BE2C (cell line): ENCODE measurements at places on chromosomes 4 and X.
A peak's percentile ranks its signal among the peaks of the same experiment; 100 is the strongest.

DNA sequence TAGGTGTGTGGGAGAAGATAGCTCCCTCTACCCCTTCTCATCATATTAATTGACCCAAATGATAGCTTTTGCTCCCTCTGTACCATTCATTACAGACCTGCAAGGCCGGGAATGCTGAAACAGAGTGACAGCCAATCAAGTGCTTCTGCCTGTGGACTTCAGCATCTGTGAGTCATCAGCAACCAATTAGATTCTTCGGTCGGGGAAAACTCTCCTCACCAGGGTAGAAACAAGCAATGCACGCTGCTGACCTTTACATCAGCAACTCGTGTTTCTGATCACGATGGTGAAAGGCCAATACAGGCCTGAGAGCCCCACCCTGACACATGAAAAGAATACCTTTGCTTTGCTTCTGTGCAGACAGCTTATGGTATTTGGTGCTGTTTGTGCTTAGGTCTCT, 347.2 kb upstream of the DDX53 start:
- DNase-seq: peak; percentile 56

- no peak for DNase-seq
Observed at GRCh38 chr4:100981447-100982204, 365.7 kb downstream of the PPP3CA start.

GRCh38 chr4:37533286-37534033, 152.7 kb downstream of the RELL1 start:
- no peak for DNase-seq

DNA sequence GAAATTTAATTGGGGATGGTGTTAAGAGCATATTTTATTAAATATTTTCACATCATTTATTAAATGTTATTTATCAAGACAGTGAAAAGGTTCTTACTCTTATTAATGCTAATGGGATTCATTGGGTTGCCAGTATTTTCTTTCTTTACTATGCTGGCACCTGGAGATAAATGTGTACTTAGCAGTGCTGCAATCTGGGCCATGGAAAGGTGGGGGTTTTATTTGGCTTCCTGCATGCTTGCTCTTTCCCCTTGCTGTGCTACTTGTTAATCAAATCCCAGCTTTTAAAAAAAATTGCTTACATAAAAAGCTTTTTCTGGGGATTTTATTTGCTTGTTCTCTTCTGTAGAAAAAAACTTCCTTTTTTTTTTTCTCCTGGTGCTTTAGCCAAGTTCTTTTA, 48.3 kb downstream of the ZAR1 start:
- DNase-seq: no peak

DNA sequence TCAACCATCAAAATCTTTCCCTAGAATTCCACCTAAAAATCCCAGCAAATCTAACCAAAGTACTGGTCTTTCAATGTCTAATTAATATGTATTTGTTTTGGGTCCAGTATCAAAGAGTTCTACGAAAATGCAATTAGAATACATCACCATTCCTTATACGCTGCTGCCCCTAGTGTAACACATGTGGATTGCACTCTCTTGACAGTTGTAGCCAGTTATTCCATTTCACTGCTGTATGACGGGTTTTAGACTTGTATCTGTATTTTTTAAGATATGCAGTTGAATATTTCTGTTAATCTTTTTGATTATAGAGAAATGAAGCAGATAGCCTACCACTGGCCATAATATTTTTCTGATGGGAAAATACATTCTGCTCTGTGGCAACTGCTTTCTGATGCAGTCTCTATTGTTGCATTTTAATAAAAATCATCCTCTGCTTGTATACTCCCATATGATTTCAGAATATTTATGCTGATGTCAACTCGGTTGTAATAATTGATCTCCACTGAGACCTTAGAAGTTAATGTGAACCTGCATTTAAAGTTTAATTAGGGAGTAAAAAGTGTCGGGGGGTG, 17.1 kb upstream of the PAGE2B start:
- peak; percentile 24 for DNase-seq

DNA sequence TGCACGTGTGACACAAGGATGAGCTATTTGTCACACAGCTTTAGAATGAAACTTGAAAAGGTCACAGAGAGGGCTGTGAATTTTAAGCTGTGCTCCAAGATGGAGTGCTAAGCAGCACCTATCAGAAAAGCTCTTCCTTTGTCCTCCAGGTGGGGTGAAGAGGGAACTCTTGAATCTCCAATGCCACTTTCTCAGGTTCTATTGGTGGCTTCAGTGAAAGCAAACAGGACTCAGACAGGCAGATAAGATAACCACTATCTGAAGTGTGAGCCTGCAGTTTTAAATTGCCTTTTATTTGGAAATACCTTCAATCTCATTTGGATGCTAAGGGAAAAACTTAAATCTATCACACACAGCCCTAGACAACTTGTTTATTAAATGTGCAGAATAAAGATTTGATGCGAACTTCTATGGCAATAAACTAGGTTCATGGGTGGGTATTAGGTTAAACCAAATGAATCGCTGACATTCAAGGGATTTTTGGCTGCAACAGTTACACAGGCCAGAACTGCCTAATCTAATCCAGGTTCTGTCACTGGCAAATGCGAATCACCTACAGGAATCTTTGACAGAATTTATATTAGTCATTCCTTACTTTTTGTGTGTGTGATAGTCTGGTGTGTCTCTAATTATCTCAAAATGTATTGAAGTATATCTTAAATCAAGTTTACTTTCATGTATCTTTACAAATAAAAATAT, 13.6 kb upstream of the PDGFRA start:
- no peak for DNase-seq

- DNase-seq: no peak
Observed at GRCh38 chrX:130114141-130114588, 3.9 kb upstream of the ELF4 start.

DNA sequence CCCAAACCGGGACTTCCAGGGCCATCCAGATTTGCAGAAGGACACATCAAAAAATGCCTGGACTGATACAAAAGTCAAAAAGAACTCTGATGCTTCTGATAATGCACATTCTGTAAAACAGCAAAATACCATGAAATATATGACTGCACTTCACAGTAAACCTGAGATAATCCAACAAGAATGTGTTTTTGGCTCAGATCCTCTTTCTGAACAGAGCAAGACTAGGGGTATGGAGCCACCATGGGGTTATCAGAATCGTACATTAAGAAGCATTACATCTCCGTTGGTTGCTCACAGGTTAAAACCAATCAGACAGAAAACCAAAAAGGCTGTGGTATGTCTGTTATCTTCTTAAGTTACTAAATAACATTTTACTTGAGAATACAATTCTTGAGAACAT, 9.2 kb downstream of the PLK4 start:
- no peak for DNase-seq

- DNase-seq: no peak
Observed at GRCh38 chr4:133484287-133484686, 335.2 kb downstream of the PCDH10 start.

DNA sequence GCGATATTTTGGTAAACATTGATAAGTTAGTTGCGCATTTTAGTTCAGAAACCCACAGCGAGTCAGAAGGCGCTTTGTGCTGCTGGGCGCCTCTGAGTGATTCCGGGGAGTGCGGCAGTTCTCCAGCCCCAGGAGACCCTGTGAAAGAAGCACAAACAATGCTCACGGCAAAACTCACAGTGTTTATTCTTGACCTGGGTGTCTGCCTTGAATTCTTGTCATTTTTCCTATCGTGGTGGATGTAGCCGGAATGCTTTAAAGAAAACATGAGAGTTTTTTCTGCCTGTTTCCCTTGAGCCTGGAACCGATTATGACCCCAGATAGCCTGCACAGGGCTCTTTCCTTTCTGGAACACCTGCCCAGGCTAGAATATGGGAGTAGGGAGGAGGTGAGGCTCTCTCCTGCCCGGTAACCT, 6.7 kb downstream of the TBL1X start:
- DNase-seq: no peak

DNA sequence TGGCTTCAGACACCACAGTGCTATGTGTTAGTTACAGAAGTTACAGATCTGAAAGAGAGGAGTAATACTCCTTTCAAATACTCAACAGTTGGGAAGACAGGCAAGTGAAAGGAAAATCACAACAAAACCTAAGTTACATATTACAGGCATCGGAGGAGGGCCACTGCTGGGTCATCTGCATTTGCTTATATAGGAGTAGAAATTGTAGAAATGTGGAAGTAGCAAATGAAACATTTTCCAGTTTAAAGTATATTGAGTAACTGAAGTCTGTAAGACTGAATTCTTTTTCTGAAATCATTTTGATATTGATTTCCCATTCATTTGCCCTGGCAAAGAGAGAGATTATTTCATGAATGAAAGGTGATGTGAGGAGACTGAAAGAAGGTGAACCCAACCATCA, 201.7 kb downstream of the SPRY1 start:
- no peak for DNase-seq

GRCh38 chr4:171130256-171130801, 682.9 kb upstream of the GALNTL6 start:
- no peak for DNase-seq

GRCh38 chr4:17068891-17069290, 170.4 kb upstream of the LDB2 start:
- no peak for DNase-seq

DNA sequence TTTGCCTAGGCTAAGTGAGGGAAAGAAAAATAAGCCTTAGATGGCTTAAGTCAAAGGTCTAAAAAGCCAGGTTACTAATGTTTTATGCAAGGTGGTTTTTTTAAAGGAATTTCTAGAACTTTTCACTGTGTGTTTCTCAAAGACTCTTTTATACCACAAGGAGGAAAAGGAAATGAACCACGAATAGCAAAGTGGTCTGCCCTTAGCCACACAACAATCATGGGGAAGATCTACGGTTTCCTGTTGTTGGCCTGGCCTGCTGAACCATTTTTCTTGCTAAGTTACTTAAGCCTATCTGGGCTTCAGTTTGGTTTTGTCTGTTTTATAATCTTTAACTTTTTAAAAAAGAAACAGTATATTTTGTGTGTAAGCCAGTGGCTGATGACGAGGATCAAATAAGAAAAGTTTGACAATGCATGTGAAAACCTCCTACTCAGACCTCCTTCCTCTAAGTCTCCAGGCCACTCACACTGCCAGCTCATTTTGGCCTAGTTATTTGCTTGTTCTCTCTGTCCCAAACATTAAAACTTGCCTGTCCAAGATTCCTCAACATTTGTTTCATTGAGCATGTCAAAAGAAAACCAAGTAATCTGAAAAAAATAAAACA, 56.7 kb upstream of the COL25A1 start:
- DNase-seq: no peak

GRCh38 chr4:149202117-149202516, 613.5 kb downstream of the IQCM start:
- no peak for DNase-seq

GRCh38 chr4:1579901-1580691, 104.0 kb downstream of the FAM53A start:
- peak; percentile 98 for DNase-seq

- no peak for DNase-seq
Observed at GRCh38 chr4:117515921-117516320, 430.5 kb upstream of the TRAM1L1 start.

DNA sequence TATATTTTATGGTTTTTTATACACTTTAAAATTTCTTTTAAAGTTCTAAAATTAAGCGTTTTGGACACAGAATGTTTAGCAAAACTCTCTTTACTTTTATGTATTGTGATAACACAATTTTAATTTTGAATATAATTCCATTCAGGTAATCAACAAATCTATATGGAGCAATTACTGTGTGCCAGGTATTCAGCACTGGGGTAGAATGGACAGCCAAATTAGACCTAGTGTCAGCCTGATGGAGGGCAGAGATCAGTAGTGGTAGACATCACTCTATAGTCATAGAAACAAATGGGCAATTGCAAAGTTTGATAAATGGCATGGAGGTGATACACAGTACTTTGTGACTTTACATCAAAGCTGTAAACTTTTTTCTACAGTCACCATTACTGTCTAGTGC, 41.8 kb upstream of the UNC5C start:
- DNase-seq: no peak

GRCh38 chr4:173499658-173500535, 30.1 kb downstream of the HAND2 start:
- DNase-seq: no peak

DNA sequence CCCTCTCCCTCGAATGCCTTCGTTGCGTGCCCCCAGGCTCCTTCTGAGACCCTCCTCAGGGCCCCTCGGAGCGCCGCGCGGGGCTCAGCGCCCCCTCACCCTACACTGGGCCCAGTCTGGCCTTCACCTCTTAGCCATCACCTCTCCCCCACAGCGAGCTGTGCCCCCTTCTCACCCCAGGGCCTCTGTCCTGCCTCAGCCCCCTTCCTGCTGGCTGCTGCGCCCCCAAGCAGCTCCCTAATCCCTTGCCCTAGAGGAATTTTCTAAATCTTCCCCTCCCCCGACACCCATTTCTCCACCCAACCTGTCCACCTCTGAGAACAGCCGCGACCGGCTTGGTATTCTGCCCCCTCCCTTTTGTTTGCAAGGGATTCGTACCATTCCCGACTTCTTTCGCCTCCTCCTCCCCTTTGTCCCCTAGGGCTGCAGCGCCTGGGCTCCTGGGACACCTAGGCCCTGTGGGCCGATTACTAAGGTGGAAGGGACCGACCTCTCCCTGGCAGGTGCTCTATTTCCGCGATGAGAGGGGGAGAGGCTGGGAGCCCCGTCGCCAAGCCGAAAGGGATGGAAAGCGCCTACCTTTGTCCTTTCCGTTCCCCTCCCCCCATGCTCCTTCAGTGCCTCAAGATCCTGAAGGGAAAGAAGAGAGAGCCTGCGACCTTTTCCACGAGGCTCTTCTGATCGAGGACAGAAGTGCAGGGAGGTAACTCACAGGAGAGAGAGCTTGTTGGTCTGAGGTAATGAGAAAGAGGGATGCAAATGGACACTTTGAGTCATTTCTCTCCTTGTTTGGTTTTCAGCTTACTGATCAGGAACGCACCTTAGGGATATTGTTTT, 10.9 kb downstream of the DLG3 start:
- DNase-seq: no peak

GRCh38 chr4:11428231-11428898, at the start of gene HS3ST1:
Gene HS3ST1, minus strand, starts transcription at chr4:11428894. Its CDS starts 28,889 bp downstream, at chr4:11400005.
- DNase-seq: no peak

DNA sequence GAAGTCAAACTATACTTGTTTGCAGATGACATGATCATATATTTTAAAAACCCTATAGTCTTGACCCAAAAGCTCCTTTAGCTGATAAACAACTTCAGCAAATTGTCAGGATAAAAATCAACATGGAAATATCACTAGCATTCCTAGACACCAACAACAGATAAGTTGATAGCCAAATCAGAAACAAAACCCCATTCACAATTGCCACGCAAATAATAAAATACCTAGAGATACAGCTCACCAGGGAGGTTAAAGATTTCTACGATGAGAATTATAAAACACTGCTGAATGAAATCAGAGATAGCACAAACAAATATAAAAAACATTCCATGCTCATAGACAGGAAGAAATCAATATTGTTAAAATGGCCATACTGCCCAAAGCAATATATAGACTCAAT, 605.0 kb upstream of the GRIA3 start:
- no peak for DNase-seq

- no peak for DNase-seq
Observed at GRCh38 chrX:119238557-119238956, 2.5 kb downstream of the PGRMC1 start.

GRCh38 chr4:2924286-2924685, 38.9 kb downstream of the NOP14 start:
- no peak for DNase-seq

DNA sequence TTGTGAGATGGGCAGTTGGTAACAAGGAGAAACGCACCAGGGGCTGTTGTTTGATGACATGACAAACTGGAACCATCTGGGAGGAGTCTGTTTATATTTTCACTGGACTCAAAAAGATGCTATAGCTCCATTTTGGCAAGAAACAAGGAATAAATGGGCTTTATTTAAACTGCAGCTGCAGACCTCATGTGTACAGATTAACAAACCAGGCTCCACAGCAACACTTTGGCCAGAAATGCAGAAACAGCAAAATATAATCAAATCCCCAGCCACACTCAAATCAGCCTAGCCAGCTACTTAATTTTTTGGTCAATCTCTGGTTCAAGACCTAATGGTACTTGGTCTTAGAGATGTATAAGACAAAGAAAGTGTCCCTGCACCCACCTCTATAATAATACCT, 52.7 kb downstream of the ASB9 start:
- DNase-seq: no peak
